Mesothelial cell of epicardium (in vitro differentiated cells): ENCODE measurements at places on chromosomes 12 and 14. TPM values are rescaled to one million over a fixed set of nuclear protein-coding genes. Genes with fewer than 3 reads are reported as not detected.

DNA sequence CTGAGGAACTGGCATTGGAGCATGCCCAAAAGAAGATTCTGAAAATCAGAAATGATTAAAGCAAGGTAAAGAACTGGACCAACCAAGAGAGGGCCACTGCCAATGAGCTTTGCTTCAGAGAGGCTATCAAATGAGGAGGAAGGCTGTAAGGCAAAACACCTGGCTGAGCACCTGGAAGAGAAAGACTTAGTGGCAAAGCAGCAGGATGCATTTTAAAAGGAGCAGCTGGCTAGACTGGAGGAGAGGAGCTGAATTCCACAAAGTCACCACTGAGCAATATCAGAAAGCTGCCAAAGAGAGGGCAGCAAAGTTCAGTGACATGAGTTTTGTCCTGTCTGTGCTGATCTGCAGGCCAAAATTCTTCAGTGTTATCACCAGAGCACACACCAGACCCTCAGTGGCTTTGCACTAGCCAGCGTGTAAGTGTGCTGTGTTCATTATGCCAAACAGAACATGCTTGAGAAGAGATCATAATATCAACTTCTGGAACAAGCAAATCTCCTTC lies 338.7 kb downstream of the TRHDE start:
- H3K4me1 ChIP-seq: peaks cover 32% of the 10 kb centered on the region
- DNase-seq: no peak
- H3K27me3 ChIP-seq: no peaks in the 10 kb centered on the region
- no peak overlapping the region for H3K27ac ChIP-seq
- H3K36me3 ChIP-seq: peaks cover 2% of the 10 kb centered on the region

DNA sequence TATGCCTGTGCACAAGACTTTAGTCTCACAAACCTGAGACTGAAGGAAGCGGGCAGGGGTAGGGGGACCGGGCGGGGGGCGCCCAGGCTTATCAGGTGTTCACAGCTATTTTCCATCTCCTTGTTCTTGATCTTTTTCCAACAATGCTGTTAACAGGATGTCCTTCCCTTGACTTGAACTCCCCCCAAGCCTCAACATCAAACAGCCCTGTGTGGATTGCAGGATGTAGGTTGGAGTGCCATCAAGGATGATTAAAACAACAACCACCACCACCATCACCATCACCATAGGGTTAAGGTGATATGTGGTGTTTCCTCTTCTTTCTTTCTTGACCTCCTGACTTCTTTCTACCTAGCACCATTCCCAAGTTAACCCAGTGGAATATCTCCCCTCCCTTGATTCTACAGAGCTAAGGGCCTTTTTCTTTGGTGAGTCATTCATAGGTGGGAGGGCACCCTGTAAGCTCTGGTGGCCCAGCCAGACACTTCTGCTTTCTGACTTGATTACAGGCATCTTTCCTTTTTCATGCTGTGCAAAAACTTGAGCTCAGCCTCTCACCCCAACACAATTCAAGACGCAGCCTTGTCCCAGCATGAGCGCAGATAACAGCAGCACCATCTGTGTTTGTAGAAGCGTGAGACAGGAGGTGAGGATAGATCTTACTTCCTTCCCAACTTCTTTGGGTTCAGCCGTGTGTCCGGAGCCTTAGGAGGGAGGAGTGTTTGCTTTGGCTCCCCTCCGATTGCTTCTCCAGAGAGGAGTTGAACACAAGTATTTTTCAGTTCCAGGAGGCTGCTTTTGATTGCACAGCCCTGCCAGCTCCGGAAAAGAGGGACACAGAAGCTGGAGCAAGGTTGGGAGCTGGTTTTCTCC lies 26.8 kb downstream of the FLVCR2 start:
- H3K4me1 ChIP-seq: no peaks in the 10 kb centered on the region
- no peak for DNase-seq
- H3K27ac ChIP-seq: no peak overlapping the region
- no peak overlapping the region for H3K4me3 ChIP-seq
- H3K27me3 ChIP-seq: peaks cover 3% of the 10 kb centered on the region

- peak; percentile 79 for DNase-seq
- H3K4me3 ChIP-seq: peak within 1 kb of the TSS; percentile 88
- peak within 1 kb of the TSS; percentile 92 for H3K27ac ChIP-seq
- peaks cover 27% of the 10 kb centered on the region for H3K4me1 ChIP-seq
- peaks cover 3% of the 10 kb centered on the region for H3K36me3 ChIP-seq
Measured at GRCh38 chr12:51270067-51270950, at the start of gene SMAGP. TSS of gene SMAGP (minus strand) at chr12:51270415. CDS start at chr12:51269278, 1,137 bp downstream.

GRCh38 chr12:53710091-53710490 lies 17.2 kb downstream of the CALCOCO1 start:
- no peak overlapping the region for H3K27ac ChIP-seq
- H3K4me3 ChIP-seq: no peak overlapping the region
- peaks cover 5% of the 10 kb centered on the region for H3K4me1 ChIP-seq
- H3K27me3 ChIP-seq: peaks cover 40% of the 10 kb centered on the region
- no peak for DNase-seq

GRCh38 chr14:78091361-78091760 lies 78.8 kb upstream of the NRXN3 start:
- no peak for DNase-seq
- H3K27ac ChIP-seq: no peak overlapping the region
- H3K36me3 ChIP-seq: no peaks in the 10 kb centered on the region
- peaks cover 30% of the 10 kb centered on the region for H3K27me3 ChIP-seq

- H3K4me1 ChIP-seq: no peaks in the 10 kb centered on the region
- H3K4me3 ChIP-seq: no peak overlapping the region
- no peak for DNase-seq
- peaks cover 7% of the 10 kb centered on the region for H3K36me3 ChIP-seq
- H3K27ac ChIP-seq: no peak overlapping the region
Measured at GRCh38 chr14:83988275-83988674, 1541.7 kb upstream of the FLRT2 start.

DNA sequence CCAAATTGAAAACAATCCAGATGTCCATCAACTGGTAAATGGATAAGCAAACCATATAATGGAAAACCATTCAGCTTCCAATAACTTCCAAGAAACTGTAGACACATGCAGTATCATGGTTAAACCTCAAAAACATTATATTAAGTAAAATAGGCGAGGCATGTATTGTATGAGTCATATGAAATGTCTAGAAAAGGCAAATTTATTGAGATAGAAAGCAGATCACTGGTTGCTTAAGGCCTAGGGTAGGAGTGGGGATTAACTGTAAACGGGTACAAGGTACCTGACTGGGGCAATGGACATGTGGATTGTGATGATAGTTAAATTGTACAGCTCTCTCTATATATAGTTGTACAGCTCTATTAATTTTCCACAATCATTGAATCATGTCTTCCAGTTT lies 21.3 kb upstream of the PAPLN start:
- H3K27me3 ChIP-seq: no peaks in the 10 kb centered on the region
- H3K4me3 ChIP-seq: no peak overlapping the region
- H3K4me1 ChIP-seq: no peaks in the 10 kb centered on the region
- H3K27ac ChIP-seq: no peak overlapping the region
- H3K36me3 ChIP-seq: peaks cover 59% of the 10 kb centered on the region

- H3K4me1 ChIP-seq: no peaks in the 10 kb centered on the region
- H3K27ac ChIP-seq: no peak overlapping the region
- peaks cover 36% of the 10 kb centered on the region for H3K27me3 ChIP-seq
- H3K4me3 ChIP-seq: no peak overlapping the region
Measured at GRCh38 chr12:112728864-112729263, 62.7 kb upstream of the RPH3A start.

The RASSF3 gene
- total RNA-seq: 16.3 to 18.8 TPM (median 16.3 TPM) in 3 replicates
